ENCODE measurements at places on chromosomes 7 and 10.

DNA sequence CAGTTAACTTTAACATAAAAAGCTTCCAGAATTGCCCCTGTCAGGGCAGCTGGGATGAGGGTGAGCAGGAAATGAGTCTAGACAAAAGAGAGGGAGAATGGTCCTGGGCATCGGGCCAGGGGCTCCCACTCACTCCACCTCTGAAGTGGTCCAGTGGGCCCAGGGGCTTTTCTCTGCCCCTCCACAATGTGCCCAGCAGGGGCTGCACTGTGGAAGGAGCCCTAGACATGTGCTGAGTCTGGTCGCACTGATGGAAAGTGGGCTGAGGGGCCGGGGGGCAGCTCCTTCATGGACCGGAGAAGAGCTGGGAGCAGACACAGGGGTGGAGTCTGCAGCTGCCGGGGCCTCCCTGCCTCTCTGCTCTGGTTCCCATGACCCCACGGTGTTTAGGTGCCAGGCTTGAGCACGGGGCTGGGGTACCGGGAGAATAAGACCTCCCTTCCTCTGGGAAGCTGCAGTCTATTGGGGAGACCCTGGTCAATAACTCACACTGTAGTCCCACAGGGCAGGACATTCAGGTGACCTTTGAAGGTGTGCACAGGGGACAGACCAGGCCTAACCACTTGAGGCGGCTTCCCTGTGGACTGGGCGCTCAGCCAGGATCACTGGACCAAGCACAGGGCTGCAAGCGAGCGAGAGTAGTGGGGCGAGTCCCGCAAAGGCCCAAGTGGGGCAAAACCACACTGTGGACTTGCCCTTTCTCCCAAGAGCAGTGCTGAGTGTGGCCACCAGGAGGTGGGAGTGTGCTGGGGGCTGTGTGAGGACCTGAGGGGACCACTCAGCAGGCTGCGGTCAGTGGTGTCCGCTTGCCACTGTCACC, 6.1 kb downstream of the ADCY1 start:
- no peak for DNase-seq

GRCh38 chr10:91103384-91104192, 116.9 kb upstream of the PCGF5 start:
- DNase-seq, result no peak

- DNase-seq, result no peak
Observed at GRCh38 chr10:13632884-13633440, 46.2 kb downstream of the PRPF18 start.

- DNase-seq, result no peak
Observed at GRCh38 chr10:44986670-44987069, 8.1 kb upstream of the DEPP1 start.

DNA sequence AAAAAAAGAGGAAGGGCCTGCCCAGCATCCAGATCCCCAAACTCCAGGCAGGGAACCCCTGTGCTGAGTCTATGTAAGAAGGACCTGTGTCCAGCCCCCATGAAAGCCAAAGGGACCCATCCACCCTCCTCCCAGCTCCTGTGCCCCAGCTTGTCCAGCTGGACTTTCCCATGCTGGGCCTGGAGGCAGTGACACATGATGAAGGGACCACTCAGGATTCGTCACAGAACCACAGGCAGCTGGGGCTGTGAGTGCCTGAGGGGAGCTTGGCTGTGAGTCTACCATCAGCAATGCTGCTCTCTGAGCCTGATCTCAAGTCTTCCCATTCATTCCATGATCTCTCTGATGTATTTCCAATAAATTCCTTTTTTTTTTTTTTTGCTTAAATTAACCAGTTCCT, 36.2 kb upstream of the MNX1 start:
- DNase-seq, result no peak

DNA sequence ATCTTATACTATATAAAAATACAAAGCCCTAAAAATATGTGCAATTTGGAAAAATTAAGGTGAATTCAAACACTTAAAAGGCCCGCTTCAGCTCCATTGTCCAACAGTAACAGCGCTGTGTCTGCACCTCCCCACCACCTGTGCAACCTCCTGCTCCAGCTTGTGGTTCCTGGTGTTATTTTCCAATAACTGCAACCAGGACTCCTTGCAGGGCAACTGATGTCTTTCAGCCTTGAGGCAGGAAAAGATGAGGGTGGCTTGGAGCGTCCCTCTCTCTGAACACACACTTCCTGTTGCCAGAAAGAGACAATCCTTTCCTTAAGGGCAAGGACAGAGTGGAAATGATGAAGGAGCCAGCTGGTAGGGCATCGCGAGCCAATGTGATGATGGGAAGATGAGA, 336.0 kb downstream of the GLRX3 start:
- no peak for DNase-seq

DNA sequence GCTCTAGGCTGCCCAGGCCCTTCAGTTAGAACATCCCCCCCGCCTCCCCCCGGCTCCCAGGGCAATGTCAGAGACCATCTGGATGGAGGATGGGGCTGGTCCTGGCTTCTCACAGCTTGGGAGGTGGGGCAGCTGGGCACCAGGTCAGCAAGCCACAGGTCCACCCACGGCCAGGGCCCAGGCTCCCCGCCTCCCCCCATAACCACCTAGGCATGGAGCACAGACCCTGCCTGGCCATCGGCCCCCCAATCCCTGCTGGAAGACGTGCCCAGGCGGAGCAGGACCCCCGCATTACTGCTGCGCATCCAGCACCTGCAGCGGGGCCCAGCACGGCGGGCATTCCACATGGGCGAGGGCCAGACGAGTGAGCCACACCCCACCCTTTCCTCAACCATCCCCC, 169.6 kb downstream of the ELFN1 start:
- DNase-seq, result no peak

DNA sequence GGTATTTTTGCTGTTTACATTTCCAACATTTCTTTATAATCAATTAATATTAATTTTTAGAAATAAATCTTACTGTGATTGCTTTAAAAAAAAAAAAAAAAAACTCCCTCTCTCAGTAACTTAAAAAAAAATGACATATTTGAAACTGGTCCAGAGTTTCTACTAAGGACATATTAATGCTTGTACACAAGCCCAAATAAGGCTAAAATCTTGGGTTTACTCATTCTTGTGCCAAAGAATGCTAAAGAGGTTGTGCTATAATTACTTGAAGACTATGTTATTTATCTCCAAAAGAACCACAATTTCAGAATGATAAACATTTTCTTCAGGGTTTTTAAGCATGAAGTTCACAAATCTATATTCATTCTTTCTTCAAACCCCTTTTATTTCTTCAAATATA, 39.4 kb upstream of the PHF14 start:
- no peak for DNase-seq

DNA sequence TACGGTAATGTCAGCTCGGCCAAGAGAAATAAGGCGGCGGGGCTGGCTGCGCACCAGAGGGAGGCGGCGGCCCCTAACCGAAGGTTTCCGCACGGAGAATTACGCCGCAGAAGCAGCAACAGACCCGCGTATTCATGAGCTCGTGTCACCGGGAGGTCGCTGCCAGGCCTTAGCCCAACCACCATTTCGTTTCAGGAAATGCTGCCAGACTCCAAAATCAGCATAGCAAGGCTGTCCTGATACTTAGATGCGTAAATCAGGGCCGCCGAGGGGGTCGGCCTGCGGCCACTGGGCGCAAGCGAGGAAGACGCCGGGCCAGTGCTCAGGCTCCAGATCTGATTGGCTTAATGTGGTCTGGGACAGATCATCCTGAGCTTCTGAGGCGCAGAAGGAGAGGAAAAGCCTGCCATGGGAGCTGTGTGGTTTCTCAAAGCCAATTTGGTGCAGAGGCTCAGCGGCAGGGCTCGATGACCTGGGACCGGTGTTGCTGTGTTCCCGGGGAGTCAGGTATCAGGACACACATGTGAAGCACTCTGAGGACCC, 247.9 kb downstream of the BAMBI start:
- no peak for DNase-seq

GRCh38 chr7:111363099-111363498, 199.2 kb downstream of the IMMP2L start:
- no peak for DNase-seq

DNA sequence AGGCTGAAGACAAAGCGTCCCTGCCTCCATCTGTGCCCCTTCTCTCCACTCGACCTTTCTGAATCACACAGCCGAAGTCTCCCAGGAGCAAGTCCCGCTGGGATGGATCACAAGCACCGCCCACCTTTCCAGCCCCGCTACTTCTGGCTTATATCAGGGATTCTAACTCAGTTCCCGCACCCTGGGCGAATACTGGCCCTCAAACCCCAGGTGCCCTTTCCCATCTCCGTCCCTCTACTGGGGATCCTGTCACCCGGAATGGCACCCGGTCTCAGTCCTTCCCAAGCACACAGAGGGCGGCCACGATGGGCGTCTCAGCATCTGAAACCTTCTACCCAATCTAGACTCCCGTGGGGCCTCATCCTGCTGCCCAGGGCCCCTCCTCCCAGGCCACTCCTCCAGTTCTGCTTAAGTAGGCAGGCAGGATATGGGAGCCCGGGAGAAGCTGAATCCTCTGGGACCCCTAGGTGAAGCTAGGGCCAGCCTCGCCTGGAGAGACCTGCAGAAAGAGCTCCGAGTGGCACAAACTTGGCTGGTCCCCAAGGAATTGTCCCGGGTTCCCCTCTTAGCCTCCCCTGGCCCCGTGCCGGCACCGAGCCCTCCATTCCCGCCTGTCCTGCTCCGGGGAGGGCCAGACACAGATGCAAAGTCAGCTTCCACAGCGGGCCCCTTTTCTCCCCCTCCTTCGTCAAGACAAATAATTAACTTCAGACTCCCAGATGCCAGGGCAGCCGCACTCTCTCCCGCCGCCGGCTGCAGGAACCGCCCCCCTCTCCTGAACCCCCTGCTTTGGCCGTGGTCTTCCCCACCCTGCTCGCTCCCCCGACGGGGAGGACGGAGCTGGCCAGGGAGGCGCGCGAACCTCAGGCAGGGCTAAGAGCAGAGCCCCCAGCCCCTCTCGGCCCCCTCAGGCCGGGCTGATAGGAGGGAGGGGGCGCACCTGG, 612 bp downstream of the KCP start:
- DNase-seq, result no peak

DNA sequence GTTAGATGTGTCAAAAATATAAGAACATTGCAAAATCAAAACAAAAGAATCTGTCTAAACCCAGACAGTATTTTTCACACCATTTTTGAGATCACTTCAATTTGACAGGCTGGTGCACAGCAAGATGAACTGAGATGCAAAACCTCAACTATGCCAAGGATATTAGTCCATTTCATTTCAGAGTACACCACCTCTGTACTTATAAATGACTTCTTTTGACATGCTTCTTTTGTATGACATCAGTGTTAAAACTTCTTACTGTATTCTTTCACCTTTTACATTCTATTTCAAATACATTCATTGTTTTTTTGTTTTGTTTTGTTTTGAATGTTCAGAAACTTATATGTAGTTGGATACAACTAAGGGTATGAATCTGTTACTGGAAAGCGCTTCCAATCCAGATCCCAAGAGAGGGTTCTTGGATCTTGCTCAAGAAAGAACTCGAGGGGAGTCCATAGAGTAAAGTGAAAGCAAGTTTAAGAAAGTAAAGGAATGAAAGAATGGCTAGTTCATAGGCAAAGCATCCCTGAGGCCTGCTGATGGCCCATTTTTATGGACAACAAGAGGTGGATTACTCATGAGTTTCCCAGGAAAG, 23.5 kb upstream of the GPR141 start:
- no peak for DNase-seq

- no peak for DNase-seq
Observed at GRCh38 chr10:60358282-60358681, 31.4 kb downstream of the ANK3 start.

- DNase-seq, result no peak
Observed at GRCh38 chr10:4767033-4767814, 58.8 kb upstream of the AKR1E2 start.

DNA sequence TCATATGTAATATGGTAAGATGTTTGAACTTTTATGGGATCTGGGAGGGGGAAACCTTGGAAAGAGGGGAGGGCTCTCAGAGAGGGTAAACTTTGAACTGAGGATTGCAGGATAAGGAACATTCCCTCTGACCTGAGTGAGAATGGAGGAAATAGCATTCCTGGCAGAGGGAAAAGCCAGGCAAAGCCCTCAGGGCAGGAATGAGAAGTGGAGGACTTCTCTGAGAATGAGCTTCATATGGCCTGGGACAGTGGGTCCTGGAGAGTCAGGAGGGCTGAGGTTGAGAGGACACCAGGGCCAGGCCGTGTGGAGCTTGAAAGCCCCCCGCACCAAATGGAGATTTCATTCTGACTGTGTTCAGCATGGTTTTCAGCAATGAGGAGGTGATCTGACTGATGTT, 34.2 kb downstream of the NPVF start:
- no peak for DNase-seq

DNA sequence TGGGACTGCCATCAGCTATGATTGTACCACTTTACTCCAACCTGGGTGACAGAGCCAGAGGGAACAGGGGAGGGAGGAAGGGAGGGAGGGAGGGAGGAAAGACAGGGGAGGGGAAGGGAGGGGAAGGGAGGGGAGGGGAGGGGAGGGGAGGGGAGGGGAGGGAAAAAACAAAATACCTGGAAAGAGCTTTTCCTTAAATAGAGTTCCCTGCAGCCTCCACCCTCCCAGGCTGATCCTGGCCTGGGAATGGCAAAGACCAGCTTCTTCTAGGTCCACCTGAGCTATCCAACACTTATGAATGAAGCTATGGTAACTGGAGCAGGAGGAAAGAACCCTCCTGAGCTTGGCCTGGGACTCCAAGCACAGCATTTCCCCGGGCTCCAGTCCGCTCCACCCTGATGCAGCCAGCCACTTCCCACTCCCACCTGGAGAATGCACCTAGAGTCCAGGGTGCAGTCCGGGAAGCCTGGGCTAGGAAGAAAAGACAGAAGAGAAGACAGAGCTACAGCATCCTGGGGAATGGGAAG, 66.1 kb downstream of the GRID1 start:
- no peak for DNase-seq

DNA sequence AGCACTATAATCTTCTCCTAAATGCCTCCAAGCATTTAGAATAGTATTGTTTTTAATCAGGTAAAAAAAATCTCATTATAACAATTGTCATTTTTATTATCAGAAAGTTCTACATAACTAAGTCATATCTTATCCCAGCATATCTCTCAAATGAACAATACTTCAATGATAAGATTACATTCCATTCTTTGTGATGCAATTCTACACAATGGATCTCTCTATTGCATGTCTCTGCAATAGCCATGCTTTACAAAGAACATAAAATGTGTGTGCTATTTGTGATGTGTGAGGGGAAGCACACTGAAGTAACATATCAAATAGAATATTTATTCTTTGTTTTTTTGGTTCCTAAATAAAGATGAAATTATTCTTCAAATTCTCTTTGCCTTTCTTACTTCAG, 195.7 kb downstream of the TSPAN12 start:
- no peak for DNase-seq

GRCh38 chr7:34087892-34088891, 182.9 kb downstream of the BMPER start:
- DNase-seq, result no peak

Data from activated CD4-positive, alpha-beta T cell treated with anti-CD3 and anti-CD28 coated beads, Interleukin-2, amount 10 ng/mL, durations not matched to agents 7 days and 5 days (primary cell).